ENCODE measurements at places on chromosomes 16 and 17.
A peak's percentile ranks its signal among the peaks of the same experiment; 100 is the strongest.

- DNase-seq, result no peak
Measured at GRCh38 chr17:28384281-28385036, 13.0 kb downstream of the SARM1 start.

- no peak for DNase-seq
Measured at GRCh38 chr16:4452674-4453073, 21.8 kb downstream of the NMRAL1 start.

DNA sequence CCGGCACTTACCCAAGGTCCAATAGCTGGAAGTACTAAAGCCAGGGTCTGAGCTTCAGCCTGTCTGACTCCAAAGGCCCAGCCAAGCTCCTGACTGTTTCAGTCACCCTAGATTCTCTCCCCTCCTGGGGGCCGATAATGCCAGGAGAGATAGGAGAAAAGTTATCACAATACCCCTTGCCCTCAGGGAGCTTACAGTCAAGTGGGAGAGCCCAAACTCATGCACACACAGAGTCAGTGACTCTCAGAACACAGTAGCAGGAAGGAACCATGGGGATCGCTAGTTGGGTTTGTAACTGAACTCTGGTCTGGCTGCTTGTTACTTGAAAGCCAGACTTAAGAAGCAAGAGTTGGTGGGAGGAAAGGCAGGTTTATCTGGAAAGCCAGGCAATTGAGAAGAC is 14.9 kb downstream of the ZNF768 start:
- no peak for DNase-seq

- peak; percentile 44 for DNase-seq
Measured at GRCh38 chr17:13995856-13996271, 73.4 kb upstream of the COX10 start.

DNA sequence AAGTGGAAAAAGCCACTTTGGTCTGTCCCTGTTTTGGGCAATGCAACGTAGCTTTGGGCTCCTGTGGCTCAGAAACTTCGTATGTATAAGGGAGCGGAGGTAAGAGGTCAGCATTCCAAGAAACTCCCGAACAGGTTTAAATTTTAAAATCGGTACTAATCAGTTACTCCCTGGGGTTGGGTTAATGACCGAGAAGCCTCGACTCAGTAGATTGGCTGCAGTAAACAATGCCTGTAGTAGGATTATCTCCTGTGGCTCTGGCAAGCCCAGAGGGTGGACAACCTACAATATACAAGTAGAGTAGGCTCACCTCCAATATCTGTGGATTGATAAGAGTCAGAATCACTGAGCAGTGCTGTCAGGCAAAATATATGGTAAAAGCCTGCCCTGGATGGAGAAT is 1.6 kb upstream of the GNA13 start:
- DNase-seq, result no peak

- no peak for DNase-seq
Measured at GRCh38 chr17:74729368-74729767, 7.7 kb upstream of the RAB37 start.

- DNase-seq, result no peak
Measured at GRCh38 chr17:62656446-62656845, 29.0 kb downstream of the MRC2 start.

DNA sequence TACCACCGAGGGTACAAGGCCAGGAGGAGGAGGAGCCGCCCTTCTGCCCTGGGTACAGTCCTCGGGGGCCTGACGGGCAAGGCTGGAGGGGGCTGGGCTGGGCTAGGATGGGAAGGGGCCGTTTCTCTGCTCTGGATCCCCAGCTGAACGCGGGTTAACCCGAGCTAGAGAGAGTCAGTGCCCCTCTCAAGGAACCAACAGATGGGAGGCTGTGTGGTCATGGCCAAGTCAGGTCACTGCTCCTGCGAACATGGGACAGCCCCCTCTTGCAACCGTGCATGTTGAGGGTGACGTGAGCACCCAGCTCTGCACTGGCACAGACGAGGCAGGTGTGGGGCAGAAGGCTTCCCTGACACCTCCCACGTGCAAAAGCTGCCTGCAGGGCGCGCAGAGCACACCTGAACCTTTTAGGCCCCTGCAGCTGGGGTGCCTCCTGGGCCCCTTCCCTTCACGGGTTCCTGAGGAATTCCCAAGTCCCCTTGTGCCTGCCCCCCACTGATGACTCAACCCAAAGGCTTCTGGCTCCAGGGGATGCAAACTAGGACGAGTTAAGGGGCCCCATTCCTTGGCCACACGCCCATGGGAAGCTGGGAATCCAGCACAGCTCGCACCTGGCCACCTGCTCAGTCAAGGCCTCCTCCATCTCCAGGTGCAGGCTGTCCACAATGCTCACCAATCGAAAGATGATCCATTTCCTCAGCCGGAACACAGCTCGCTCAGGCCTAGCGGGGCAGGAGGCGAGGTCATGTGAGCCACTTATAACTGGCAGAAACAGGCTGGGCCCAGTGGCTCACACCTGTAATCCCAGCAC is 6.3 kb downstream of the MYBBP1A start:
- no peak for DNase-seq

GRCh38 chr17:80787881-80788280 is 203.8 kb upstream of the CHMP6 start:
- DNase-seq, result no peak

DNA sequence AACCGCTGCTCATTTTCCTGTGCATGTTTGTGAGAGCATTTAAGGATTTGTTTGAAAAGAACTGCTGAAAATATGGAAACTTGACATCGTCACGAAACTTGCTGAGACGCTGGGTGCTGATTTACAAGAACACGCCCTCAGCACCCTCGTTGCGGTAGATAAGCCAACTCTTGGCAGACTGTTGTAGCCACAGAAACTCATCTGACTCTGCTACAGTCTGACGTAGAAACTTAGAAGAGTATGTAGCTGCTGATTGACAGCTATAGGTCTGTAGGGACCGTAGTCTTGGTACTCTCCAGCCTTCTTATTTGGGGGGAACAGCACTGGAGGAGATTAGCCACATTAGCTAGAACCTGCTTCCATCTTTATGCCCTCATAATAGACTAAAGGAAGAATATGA is 36.1 kb upstream of the MYH2 start:
- no peak for DNase-seq

DNA sequence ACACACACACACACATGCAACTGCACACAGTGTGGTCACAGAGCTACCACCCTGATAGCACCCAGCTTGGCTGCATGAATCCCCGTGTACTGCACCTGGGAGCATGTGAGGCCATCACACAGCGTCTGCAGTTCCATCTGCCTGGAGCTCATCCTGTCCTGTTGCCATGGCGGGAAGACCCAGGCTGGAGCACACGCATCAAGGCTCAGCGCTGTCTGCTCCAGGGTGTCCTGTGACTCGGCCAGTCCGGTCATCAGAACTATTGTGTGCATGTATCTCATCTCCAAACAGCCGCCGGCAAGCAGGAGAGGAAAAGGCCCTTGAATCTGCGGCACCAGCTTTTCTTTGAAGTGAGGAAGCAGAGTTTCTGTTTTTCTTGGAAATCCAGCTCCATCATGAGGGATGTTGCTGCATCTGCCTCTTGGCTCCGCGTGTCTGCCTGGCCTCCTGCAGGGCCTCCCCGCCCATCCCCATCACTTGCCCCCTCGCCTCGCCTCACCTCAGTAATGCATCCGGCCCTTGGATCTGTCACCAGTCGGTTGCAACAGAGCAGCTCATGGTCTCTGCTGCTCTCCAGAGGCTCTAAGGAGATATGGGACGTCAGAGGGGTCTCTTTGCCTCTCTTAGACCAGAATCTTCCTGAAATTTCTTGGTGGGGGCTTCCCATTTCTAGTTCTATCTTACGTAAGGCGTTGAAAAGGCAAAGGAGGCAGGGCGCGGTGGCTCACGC is 23.7 kb downstream of the CACNG4 start:
- DNase-seq, result no peak

GRCh38 chr17:78224231-78225087 is 7.0 kb upstream of the TMEM235 start:
- no peak for DNase-seq

DNA sequence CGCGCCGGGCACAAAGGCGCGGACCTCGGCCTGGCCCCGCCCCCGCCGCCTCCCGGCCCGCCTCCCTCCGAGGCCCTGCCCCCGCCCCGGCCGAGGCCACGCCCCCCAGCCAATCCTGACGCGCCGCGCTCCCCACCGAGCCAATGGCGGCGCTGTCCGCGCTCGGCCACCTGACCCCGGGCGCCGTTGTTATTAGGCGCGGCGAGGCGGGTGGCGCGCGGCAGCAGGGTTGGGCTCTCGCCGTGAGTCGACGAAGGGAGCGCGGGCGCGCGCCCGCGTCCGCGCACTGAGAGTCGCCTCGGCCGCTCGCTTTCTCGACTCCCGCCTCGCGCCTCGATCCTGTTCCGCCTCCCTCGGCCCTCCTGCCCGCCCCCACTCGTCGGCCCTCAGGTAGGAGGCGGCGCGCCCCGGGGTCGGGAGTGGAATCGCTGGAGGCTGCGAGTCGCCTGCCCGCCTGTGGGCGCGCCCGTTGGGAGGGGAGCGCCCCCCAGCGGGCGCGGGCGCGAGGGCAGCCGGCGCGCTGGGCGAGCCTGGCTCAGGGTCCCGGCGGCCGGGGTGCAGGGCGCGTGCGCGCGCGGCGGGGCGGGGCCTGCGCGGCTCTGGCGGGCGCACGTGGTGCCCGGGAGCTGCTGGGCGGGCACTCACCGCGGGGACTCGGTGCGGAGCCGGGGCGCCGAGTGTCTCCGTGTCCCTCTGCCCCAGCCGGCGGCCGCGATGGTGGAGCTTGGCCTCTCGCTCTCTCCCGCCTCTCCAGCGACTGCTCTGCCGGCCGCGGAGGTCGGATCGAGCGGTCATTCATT is 405 bp upstream of the CBLN1 start:
- peak; percentile 19 for DNase-seq

DNA sequence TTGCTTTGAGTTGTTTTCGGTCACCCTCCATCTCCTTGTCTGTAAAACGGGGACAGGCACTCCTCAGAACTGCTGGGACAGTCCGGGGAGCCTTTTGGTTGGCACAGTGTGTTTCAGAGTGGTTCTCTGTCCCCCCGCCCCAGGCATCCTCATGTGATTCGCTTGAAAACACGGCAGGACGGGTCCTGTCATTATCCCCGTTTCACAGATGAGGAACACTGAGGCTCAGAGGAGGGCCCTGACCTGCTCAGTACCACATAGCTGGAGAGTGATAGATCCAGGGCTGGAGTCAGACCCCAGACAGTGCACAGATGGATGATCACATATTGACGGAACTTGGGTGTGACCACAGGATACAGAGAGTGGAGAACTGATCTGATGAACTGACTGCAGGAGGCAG is 13.5 kb upstream of the ADGRG1 start:
- no peak for DNase-seq

DNA sequence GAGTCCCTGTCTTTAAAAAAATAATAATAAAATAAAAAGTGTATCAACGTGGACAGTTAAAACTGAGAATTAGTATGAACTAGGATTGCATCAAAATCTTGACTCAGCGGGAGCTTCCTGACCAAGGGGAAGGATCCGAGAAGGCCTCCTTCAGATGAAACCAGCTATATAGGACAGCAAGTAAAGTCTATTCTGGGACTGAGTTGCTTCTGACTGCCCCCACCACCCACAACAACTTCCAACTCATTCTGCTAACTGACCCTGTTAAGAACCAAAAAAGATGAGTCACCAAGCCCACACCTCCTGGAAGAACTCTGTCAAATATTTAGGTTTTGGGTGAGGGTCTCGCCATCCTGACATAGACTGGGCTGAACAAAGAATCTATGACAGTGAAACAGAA is 24.9 kb downstream of the MPP3 start:
- no peak for DNase-seq

- DNase-seq, result no peak
Measured at GRCh38 chr17:15257258-15257788, 7.8 kb downstream of the PMP22 start.

GRCh38 chr17:28343491-28343932 is 8.0 kb downstream of the TNFAIP1 start:
- DNase-seq, result no peak

GRCh38 chr16:25109643-25110042 is 1.9 kb upstream of the LCMT1 start:
- DNase-seq, result peak; percentile 74

DNA sequence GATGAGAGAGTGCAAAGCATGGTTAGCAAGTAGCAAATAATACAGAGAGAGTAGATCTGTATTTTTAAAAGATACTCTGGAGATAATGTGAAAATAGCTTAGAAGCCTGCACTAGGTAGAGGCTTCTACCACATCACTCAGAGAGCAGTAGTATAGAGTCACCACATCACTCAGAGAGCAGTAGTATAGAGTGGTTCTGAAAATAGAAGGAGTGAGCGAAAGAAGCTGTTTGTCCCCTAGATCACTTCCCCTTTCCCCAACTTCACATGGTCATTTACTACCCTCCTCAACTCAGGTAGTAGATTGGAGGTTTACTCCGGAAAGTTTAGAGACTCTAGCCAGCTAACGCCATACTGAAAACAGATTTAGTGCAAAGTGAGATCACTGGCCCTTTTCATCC is 17.1 kb downstream of the DGKE start:
- no peak for DNase-seq

DNA sequence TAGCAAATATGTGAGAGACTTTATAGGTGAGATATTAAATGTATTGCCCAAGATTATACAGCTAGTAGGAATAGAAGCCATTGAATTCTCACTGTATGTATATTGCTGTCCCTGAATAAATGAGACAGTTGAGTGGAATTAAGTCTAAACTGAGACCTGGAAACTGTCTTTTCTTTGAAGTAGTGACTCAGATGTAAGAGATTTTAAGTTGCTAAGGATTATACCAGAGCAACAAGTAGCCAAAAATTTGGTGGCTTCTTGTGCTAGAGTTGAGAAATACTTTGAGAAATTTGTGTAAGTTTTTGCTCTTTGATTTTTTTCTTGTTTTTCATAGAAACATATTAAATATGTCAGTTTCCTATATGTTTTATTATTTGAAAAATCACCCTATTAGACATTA is 58.7 kb downstream of the TANC2 start:
- no peak for DNase-seq

DNA sequence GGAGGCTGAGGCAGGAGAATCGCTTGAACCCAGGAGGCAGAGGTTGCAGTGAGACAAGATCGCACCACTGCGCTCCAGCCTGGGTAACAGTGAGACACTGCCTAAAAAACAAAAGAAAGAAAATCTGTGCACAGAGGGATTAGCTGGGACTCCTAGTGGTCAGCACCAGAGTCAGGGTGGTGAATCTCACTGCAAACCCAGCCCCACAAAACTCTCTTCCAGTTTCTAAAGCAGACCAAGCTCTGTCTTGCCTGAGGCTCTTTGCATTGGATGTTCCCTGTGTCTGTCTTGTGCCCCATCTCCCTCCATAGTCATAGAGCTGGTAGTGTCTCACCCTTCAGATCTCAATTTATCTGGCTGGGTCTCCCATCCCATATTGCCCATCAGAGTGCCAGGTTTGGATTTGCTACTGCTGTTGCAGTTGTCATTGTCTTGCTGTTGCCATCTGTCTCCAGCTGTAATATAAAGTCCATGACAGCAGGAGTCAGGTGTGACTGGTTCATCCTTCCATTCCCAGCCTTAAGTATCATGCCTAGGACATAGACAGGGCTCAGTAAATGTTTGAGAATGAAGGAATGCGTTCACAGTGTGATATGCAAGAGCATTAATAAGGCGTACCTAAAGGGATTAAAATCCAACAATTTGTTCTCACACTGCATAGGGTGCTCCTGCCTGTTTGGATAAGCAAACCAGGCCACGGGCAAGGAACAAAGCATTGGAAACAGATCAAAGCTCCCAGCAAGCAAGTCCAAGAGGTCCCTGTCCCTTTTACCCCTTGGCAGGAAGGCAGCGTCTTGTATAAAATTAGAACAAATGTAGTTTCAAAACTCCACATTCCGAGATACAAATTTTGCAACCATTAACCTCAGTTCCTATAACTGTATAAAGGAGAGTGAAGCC is 614.6 kb upstream of the CDH5 start:
- no peak for DNase-seq
